Fibroblast of villous mesenchyme (primary cell): ENCODE measurements at places on chromosomes 7 and 10. TPM values are rescaled to one million over a fixed set of nuclear protein-coding genes. Genes with fewer than 3 reads are reported as not detected.
A peak's percentile ranks its signal among the peaks of the same experiment; 100 is the strongest.

DNA sequence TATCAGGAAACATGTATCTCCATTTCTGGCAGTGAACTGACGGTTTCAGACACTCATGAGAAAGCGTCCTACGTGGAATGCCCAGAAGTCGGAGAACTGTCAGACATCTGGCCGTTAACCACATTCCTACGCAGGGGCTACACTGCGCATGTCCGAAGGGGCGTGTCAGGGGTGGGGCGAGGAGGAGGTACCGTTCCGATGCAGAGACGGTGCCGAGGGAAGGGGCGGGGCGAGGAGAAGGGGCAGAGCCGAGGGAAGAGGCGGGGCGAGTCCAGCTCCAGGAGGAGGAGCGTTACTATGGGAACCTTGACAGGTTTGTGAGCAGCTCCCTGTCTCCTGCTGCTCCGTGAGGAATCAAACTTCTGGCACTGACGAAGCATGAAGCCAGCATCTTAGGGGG is 366.9 kb upstream of the NUPR2 start:
- no peak for DNase-seq

- no peak for DNase-seq
These were observed 199.0 kb upstream of the ZMIZ1 start for GRCh38 chr10:78869508-78870454.

- peak; percentile 76 for DNase-seq
These were observed 66.7 kb downstream of the CCDC3 start for GRCh38 chr10:12934777-12935176.

DNA sequence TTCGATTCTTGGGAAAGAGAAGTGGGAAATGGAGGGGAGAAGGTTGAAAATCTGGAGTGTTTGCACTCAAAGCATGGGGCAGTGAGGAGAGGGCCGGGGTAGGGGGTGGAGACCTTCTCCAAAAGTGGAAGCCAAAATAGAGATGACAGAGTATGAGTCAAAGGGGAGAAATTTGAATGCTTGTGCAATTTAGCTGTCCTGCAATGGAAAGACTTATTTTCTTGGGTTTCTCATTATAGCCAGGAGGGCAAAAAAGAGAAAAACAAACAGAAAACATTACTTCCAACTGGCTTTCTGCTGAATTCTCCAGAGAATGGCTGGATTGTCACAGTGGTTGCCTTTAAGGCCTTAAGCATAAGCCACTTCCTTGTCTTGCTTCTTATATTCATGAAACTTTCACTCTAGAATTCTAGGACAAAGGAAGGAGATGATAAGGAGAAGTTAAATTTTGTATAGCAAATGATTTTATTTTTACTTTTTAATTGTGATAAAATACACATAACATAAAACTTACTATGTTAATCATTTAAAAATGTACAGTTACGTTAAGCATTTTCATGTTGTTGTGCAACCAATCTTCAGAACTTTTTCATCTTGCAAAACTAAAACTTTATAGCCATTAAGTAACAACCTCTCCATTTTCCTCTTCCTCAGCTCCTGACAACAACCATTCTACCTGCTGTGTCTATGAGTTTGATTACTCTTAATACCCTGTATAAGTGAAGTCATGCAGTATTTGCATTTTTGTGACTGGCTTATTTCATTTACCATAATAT is 100.2 kb downstream of the GPR85 start:
- peak; percentile 40 for DNase-seq

GRCh38 chr7:135355377-135356048 is 121.9 kb downstream of the STRA8 start:
- no peak for DNase-seq

Gene CALML5
- not detected in 2 replicates for total RNA-seq
